ENCODE measurements at places on chromosomes 5 and 9.

- DNase-seq: no peak
These were observed 1.3 kb upstream of the ASS1 start for GRCh38 chr9:130443456-130443801.

DNA sequence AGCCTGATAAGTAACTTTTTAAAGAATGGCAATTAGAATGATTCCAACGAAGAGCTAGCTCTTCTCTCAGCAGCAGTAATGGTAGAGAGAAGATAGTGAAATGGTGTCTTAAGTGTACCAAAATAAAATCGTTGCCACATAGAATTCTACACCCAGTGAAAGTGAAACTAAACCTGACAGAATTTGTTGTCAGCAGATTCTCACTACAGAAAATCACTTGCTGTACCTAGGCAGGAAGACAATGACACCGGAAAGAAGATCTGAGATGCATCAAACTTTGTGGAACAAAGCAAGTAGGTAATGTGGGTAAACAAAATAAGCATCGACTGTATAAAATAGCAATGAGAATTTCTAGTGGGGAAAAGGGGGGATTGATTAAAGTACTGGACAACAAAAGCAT lies 20.7 kb upstream of the EBF1 start:
- no peak for DNase-seq

GRCh38 chr5:56281489-56282165 lies 48.5 kb upstream of the ANKRD55 start:
- DNase-seq: no peak

- DNase-seq: no peak
These were observed 161.0 kb downstream of the ISL1 start for GRCh38 chr5:51544031-51544785.

DNA sequence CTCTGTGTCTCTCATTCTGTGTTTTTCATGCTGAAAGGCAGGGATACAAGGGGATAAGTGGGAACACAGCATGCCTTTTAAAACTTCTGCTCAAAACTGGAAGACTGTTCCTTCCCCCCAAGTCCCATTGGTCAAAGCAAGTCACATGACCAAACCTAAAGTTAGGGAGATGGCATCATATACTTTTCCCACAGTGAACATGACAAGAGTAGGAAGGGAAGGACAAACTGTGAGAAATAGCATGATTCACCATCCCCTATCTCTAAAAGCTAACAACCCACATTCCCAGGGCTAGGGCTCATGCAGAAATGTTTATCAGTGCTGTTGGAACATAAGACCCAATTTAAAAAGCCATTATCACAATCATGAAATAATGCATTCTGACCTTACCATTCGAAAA lies 24.2 kb upstream of the SHISAL2B start:
- no peak for DNase-seq

DNA sequence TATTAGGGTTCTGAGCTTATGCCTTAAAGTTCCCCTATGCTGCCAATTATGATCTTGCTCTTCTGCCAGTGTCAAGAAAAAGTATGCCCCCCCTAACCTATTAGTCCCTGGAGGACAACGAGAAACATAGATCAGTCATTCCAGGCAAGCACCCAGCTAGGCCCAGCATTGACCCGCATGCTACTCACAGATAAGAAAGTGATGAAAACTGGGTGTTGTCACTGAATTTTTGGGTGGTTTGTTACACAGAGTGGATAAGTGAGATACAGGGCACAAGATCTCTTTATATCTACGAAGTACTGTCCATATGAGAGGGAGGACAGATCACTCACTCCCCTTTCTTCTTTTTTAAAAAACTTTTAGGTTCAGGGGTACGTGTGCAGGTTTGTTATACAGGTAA lies 6.4 kb upstream of the TEX48 start:
- DNase-seq: no peak
